ENCODE measurements at places on chromosomes 6 and 20.
A peak's percentile ranks its signal among the peaks of the same experiment; 100 is the strongest.

DNA sequence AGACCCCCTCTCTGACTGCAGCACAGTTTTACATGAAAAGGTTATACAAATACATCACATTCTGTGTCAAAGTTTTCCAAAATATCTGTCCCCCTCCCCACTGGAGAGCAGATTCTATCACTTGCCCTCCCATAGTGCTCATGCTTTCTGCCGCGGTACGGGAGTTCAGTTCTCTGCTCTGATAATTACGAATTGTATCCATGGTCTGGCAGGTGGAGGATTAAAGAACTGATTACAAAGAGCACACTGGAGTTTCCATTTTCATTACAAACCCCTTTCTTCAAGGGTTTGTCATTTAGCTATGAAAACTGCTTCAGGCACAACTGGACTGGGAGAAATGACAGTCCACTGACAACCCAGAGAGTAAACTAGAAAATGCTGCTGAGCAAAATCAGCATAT, 166.0 kb downstream of the PDSS2 start:
- DNase-seq, result no peak

DNA sequence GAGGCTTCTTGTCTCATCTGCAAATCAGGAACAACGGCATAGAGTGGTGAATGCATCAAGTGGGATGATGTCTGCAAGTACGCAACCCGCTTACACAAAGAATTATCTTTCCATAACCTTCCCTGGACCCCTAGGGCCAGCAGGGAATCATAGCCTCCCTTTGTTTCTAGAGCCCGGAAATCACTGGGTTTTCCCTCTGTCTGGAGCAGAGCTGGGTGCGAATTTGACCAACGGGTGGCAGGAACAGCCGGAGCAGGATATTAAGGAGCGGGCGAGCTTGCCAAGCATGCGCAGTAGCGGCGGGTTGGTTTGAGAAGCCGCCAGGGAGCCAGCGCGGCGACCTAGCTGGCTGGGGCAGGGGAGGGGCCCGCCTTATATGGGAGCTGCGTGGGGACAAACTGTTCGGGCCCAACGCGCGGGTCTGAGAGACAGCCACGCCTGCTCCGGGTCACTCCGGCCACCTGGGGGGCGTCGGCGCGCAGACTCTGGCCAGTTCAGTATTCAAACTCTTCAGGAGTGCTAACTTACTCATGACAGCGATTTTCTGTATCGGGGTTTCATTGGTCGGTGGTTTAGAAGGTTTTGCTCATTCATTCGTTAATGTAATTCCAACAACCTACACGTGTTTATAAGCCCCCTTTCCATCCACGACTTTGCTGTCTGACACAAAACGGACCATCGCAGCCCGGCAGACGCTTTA, 1.6 kb upstream of the KIF16B start:
- peak; percentile 84 for DNase-seq

GRCh38 chr6:150652848-150653613, 53.3 kb downstream of the PLEKHG1 start:
- DNase-seq, result no peak

- no peak for DNase-seq
Measured at GRCh38 chr6:169428532-169428931, 174.9 kb upstream of the THBS2 start.

GRCh38 chr6:10617008-10617696, 77.3 kb downstream of the C6orf52 start:
- no peak for DNase-seq

- no peak for DNase-seq
Measured at GRCh38 chr6:145886228-145886956, 71.8 kb upstream of the FBXO30 start.

DNA sequence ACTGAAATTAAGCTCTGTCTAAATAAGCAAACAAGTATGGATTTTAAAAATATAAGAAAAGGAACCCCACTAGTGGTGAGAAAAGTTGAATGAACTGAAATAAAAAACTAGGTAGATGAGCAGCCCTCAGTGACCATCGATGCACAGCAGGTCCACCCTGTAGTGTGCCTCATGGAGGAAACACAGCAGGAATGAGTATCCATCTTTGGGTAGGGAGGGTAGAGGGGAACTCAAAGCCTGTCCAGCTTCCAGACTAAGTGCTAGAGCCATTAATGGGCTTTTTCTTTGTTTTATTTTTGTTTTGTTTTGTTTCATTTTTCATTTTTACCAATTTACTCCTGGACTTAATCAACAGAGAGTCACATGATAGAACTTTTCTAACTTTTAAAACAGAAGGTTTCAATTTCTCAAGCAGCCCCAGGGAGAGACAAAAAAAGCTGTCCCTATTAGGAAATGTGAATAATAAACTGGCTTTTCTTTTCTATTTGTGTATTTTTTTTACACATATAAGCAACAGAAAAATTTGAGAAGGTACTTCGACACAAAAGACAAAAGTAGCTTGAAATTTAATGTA, 700.6 kb downstream of the HACE1 start:
- no peak for DNase-seq

All from NCI-H2029 (cell line).